ENCODE measurements at places on chromosomes 4 and X.

- DNase-seq = no peak
Observed at GRCh38 chr4:47505666-47506065, 20.6 kb downstream of the ATP10D start.

DNA sequence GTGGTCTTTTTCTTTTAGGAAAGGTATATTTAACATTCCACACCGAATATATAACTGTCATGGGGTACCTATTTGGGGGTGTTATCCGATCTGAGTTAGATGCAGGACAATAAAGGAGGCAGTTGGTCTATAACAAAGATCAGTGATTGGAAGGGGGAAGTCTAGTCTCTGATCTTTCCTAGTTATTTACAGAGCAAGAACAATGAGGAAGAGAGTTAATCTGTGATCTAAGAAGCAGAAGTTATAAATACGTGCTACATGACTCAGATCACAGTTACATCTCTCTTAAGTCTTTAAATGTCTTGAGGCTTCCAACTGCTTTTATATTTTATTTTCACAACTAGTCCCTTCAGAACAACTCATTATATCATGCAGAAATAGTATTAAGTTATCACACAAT, 33.2 kb upstream of the ARMCX4 start:
- DNase-seq = no peak

GRCh38 chr4:165926307-165926706, 53.3 kb downstream of the TLL1 start:
- no peak for DNase-seq

GRCh38 chr4:111977419-111977965, 167.8 kb upstream of the FAM241A start:
- DNase-seq = no peak

DNA sequence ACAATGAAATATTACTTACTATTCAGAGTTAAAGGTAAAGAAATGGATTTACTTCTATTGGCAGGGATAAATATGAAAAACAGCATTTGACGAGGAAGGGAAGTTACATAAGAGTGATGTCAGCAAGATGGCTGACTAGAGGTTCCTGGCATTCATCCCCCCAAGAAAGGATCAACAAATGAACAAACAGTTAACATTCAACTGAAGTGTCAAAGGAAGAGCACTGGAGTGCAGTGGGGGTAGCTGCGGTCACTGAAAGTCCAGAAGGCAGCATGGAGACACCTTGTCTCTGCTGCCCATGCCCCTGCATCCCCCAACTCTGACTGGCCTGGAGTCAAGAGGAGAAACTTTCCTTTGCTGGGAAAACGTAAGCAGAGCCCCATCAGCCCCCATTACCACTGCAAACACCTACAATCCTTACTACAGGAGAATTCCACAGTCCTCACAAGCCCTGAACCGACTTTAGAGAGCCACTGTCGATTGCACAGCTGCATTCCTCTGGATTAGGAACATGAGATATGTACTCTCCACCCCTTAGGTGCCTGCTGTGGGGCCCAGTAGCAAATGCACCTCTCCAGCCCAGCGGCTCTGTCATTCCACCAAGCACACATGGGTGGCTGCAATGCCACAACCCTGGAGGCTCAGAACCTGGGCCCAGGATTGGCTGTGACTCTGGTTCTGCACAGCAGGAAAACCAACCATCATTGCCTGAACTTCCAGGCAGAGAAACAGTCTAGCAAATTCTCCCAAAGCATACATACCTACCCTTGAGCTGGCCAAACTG, 79.5 kb downstream of the CBR4 start:
- no peak for DNase-seq

DNA sequence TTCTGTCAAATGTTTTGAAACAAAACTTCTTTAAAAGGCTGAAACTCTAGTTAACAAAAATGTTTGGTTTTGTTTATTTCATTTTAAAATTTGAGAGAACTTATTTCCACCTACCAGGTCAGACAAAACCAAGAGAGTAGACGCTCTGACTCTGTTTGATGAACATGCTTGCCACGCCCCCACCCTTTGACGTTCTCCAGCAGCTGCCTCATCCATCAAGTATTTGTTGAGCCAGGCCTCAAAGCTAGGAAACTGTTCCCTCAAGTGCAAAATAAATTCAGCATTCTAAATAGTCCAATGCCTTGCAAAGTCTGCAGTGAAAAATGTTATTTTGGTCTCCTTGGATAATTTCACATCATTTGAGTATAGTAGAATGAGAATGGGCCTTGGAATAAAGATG, 121.6 kb downstream of the GUCY2F start:
- DNase-seq = no peak

GRCh38 chr4:177404986-177405385, 37.3 kb downstream of the AGA start:
- no peak for DNase-seq

DNA sequence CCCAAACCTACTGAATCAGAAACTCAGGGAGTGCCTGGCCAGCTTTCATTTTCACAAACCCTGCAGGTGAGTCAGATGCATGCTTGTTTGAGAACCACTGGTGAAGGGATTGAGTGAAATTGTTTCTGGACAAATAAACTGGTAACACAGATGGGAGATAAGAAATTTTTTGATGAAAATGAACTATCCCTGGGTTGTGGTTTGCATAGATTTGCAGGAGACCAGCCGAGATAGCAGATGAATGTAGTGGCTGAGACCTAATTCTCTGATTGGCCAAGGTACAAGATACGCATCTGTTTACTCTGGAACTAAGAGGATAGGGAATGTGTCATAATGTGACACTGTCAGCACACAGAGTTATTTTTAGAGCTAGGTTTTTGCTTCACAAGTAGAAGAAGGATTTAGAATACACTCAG, 117.8 kb upstream of the NOCT start:
- no peak for DNase-seq

GRCh38 chr4:8221476-8221875, 22.4 kb downstream of the SH3TC1 start:
- no peak for DNase-seq

DNA sequence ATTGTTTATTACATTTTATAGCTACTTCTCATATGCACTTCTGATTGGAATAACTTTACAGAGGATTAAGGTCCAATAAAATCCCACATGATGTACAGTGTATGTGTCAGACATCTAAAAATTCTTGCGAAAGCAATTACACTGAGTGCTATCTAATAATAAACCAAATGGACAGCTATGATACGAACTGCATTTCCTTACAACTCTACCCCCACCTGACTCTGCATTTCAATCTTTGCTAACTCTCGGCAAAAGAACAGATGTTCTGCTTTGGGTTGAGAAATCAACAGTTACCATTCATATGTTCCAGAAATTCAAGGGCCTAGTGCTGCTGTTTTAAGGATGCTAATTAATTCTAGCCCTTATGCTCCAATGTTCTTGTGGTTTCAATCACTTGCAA, 287.9 kb upstream of the NOCT start:
- no peak for DNase-seq

DNA sequence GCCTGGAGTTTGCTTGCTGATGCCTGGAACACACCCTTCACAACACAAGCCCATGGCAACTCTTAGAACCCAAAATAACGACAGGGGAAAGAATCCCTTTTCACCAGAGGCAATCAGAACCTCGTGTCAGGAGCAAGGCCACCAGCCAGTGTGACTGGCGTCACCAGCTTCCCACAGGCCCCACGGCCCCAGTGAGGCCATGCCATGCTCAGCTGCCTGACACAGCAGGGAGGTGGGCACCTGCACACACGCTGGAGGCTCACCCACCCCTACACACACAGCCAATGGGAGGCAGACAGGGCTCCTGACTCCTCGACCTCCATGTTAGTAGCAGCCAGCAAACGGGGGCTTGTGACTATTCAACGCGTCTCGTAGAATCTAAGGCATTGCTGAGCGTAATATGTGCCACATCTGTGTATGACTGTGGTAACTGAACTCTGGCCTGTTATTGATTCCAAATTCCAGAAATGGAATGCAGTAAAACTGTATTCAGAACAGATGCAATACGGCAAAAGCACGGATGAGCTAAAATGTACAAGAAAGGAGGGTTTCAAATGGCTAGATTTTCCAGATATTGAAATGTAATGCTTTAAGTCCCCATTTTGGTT, 28.5 kb downstream of the RNF212 start:
- DNase-seq = no peak

- no peak for DNase-seq
Observed at GRCh38 chr4:27276307-27277073, 415.8 kb downstream of the STIM2 start.

DNA sequence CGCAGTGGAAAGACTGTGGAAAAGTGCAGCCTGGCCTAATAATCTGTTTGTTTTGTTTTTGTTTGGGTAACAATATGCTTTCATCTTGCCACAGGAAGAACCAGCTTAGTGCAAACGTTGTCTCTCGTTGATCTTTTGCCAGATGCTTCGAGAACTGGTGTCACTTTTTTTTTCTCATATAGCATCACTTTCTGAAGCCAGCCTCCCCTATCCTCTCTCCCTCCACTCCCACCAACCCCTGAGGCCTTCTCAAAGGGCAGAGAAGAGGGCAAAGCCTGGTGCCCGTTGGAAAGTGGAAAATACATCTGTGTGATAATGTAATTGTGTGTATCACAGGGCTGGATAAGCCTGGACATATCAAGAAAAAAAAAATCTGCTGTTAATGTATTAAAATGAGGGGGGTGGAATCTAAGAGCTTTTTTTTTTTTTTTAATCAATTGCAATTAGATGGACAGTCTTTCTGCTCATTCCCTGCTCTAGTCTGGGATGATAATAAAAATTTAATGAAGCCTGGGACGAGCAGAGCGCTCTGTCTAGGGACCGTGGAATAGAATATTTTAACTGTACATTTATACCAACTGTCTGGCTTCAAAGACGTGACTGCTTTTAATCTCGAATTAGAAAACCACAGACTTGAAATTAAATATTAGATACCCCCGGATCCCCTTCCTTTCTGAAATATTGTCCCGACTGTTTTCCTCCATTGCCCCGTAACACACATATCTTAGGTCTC, 8.1 kb downstream of the POU4F2 start:
- no peak for DNase-seq

DNA sequence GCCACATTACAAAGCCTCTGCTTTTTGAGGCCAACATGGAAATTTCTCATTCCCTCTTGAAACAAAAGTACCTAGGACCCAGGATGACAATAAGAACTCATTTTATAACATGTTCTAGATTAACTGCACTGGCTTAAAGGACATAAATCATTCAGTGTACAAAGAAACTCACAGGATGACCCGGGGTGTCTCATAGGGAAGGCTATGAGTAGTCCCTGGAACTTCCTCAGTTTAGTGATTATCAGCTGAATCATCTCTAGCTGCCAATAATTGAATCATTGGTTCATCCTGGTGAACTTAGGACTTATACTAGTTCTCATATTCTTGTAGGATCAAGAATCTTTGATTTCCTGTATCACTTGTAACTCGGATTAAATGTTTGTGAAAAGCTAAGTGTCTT, 95.8 kb upstream of the WDR1 start:
- DNase-seq = no peak

DNA sequence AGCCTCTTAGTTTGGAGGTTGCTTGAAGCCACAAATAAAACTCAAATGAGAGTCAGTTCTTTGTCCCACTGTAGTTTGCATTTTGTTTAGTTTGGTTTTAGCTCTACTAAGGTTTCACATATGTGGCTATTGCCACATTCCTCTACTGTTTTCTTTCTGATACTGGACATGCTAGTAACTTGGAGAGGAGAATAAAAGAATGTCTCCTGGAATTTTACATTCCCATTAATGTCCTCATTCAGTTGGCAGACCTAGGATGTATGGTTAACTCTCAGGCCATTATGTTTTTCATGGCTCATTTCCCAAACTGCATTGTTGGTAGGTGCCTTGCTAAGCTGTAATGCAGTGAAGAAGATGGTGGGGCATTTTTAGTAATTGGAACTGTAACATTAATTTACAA, 29.9 kb downstream of the UPRT start:
- no peak for DNase-seq

DNA sequence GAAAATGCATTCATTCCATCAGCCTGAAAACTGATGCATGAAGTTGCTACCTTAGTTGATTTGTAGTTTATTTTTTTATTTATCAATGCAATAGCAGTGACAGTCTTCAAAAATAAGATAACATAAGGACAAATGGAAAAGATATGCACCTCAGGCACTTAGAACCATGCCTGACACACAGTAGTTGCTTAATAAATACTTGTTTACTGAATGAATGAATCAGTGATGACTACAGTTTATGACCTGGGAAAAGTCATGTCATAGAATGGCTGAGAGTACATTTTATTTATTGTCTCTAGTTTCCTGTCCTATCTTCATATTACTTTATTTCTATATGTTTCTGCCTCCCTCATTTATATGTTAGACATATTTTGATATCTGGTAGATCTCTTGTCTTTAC, 171.8 kb downstream of the TLL1 start:
- no peak for DNase-seq

GRCh38 chrX:45850775-45851433, 650.2 kb upstream of the DIPK2B start:
- peak; percentile 31 for DNase-seq

DNA sequence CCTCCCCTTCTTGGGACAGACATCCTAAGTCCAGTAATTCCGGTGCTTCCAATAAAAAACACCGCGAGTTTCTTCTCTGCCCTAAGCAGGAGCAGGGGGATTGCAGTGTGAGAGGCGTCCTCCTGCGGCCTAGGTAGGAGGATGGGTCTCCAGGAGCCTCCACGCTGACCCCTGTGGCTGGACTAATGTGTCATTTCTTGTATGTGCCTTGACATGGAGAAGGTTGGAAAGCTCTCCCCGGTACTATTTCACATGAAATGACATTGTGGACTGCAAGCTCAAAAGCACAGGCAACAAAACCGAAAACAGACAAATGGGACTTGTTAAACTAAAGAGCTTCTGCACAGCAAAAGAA, 66.6 kb upstream of the ENPP6 start:
- DNase-seq = no peak

- DNase-seq = no peak
Observed at GRCh38 chr4:81065446-81065845, 34.9 kb downstream of the BMP3 start.

GRCh38 chr4:72525938-72526337, 43.1 kb downstream of the ADAMTS3 start:
- no peak for DNase-seq

- no peak for DNase-seq
Observed at GRCh38 chr4:176335421-176335820, 15.7 kb downstream of the SPCS3 start.

GRCh38 chr4:185457136-185457535, 14.4 kb downstream of the CCDC110 start:
- DNase-seq = peak; percentile 7

DNA sequence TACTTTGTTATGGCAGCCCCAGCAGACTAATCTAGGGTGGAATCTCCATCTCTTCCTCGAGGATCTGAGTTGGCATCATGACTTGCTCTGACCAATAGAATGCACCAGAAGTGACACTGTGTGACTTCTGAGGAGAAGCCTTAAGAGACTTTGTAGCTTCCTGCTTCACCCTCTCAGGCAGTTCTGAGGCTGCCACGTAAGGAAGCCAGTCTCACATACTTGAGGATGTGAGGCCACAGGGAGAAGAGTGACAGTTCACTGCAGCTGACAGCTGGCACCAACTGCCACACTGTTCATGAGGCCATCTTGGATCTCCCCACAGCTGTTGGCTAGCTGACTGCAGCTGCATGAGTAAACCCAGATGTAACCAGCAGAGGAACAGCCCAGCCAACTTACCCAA, 29.3 kb upstream of the BCOR start:
- no peak for DNase-seq

GRCh38 chr4:187887906-187888305, 107.7 kb upstream of the ZFP42 start:
- DNase-seq = no peak

GRCh38 chr4:2251795-2252529, 9.9 kb downstream of the MXD4 start:
- DNase-seq = no peak

Data from HEK293T (cell line).